ENCODE measurements at places on chromosomes 1 and 21.

GRCh38 chr1:151371370-151372057, 991 bp downstream of the SELENBP1 start:
- no peak for DNase-seq

- DNase-seq: no peak
Measured at GRCh38 chr1:8903908-8904650, 25.6 kb upstream of the ENO1 start.

GRCh38 chr1:168469690-168470089, 74.1 kb downstream of the XCL2 start:
- DNase-seq: peak; percentile 73

- DNase-seq: no peak
Measured at GRCh38 chr1:40751802-40752201, 31.8 kb upstream of the KCNQ4 start.

DNA sequence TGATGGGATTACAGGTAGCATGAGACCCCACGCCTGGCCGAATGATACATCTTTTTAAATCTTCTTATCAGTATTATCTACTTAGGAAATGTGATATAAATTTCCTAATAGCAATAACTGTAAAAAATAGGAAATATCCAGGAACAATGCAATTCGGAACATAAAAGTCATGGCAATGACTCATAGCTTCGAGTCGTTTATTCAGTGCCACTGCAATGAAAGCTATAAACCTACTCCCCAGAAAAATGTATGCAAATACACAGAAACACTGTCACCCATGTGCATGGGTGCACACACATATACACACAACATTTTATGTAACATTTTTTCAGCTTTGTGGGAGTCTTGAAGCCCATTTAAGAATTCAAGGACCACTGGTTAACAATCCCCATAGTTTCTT, 194.6 kb downstream of the PATJ start:
- no peak for DNase-seq

DNA sequence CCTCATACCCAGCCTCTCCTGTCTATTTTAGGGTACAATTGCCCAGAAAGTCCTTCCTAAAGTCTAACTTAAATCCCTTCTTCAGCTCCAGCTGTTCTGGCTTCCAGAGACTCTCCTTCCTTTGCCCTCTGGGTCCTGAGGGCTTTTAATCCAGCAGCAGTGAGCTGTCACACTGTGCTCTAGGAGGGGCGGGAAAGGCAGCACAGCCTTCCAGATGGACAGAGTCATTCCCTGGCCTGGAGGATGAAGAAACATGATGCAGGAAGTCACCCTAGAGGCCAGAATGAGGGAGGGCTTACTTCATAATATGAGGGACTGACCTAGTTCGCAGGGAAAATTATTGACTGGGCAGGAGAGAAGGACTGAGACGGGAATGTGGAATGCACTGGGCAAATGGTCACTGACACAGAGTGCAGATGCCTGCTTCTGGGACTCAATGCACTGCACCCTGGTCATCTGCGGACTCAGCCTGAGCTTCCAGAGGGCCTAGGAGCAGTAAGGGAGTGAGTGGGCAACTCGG, 1.3 kb downstream of the SH2D2A start:
- no peak for DNase-seq

DNA sequence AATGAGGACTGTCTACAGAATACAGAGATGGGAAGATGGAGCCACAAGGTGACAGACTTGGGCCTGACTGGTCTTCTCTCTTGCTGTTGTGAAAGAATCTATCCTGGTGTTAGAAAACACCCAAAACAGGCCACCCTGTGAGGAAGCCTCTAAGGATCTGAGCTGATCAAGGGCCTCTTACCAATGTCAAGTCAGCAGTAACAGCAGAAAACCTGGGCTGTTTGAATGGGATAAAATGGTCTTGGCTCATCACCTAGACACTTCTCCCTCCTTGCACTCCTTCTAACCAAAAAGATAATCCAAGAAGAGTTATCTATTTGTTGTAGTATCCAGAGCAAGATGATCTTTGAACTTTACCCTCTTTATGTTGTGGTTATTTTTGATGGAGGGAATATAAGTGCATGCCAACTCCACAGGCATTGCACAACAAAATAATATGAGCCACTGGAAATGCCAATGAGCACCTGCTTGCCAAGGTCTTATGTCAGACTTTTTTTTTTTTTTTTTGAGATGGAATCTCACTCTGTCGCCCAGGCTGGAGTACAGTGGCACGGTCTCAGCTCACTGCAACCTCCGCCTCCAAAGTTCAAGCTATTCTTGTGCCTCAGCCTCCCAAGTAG, 32.8 kb upstream of the ZNF281 start:
- DNase-seq: no peak

DNA sequence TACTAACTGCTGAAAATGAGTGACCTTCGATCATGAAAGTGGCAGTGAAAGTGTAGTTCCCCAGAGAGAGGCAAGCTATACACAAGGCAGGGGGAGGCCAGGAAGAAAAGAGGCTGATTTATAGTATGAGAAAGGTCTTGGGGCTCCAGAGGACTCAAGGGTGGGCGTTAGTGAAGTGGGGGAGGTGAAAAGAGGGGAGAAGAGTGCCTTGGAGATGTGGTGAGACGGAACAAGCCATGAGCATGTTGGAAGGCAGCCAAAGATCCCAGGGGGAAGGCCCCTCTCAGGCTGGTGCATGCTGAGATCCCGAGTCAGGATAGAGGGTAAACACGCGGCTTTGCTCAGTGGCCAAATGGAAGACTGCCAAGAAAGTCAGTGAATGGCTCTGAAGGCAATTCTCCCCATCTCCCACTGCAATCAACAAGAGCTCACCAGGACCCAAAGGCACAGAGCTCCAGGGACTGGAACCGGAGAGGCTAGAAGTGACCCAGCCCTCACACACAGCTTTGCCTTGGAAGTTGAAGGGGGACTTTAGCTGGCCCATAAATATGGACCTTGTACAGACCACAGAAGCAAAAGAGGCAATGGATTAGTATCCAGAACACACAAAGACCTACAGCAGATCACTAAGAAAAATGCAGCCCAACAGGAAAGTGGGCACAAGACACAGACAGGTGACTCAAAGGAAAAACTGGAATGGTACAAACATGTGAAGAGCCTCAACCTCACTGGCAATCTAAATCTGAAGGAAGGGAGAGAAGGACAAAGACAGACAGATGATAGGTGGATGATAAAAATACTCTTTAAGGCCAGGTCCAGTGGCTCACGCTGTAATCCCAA, 49.6 kb downstream of the HSF2BP start:
- no peak for DNase-seq

GRCh38 chr1:238710697-238711096, 675.7 kb upstream of the CHRM3 start:
- no peak for DNase-seq

DNA sequence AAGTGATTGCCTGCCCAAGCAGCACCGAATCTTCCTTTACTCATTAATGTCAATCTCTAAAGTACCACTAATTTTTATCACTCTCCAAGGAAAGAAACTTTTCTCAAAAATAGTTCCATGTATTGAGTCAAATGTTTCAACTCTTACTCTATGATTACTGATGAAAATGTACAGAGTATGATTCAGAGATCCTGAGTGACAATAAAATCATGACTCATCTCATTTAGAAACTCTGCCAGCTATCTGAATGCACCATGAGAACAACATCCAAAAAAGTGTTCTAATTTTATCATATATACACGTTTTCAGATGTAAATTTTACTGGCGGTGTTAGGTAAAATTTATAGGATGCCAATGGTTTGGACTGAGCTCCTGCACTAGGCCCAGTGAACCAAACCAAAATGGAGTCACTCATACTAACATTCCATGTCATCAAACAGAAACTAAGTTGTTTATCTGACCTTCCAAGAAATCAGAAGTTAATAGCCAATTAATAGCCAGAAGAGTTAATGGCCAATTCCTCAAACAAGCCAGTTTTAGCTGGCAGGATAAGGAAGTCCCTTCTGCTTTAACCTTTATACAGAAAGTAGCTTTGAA, 22.6 kb downstream of the PLPPR5 start:
- DNase-seq: no peak

- no peak for DNase-seq
Measured at GRCh38 chr1:228345201-228345930, 61.3 kb downstream of the TRIM11 start.

GRCh38 chr1:235427447-235427846, 60.2 kb downstream of the TBCE start:
- no peak for DNase-seq

DNA sequence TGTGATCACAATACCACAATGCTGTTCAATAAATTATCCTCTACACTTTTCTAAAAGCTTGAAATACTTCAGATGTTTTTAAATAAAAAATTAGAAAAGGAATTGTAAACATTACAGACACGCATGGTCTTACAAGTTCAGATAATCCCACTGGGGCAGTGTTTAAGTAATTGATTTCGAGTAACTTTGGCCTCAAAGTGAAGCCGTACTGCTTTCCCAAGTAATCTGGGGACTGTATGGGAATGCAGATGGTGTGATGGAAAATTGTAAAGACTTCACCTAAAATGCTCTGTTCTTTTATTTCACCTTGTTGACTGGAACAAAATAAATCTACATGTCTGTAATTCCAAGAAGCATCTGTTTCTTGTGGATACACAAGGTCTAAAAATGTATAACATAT, 401.7 kb upstream of the LYPLAL1 start:
- no peak for DNase-seq
